ENCODE measurements at places on chromosomes 2 and 18. TPM values are rescaled to one million over a fixed set of nuclear protein-coding genes. Genes with fewer than 3 reads are reported as not detected.

DNA sequence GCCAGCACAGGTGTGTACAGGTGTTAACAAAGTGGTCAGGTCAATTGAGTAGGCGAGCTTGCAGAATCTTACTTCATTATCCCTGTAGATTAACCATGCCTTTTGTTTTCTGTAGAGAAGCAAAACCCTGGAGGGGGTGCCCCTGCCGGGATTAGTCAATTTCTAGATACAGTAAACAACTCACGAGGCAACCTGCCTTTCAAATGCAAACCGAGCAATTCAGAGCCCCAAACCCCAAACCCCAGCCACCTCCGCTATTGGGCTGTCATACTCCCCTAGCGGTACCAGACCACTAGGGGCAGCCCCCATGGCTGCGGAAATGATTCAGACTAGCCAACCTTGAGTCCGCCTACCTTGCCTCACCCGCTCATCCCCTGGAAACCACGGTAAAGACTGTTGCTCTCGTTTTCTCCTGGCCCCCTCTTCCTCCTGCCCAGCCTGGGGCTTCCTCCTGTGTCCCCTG is 61.4 kb upstream of the KIF5C start:
- no peak for DNase-seq

GRCh38 chr2:133936096-133936495 is 317.8 kb upstream of the MGAT5 start:
- DNase-seq = no peak

DNA sequence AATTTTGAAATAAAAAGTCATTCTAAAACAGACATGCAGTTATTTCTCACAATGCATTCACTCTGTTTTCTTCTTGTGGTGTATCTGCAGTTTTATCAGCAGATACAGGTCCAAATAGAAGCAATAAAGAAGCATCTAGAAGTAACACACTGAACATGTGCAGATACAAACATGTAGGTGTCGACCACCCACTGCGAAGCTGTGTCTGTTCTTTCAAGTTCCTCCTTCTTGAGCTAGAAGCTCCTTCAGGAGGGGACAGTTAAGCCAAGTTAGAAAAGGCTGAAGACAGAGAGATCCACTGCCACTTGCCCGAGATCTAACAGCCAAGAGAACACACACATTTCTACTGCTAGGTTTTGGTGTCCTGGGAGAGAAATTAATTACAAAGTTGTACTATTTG is 30.1 kb downstream of the WDFY1 start:
- no peak for DNase-seq

GRCh38 chr2:21411741-21412140 is 288.0 kb downstream of the TDRD15 start:
- DNase-seq = no peak

GRCh38 chr2:209501579-209501978 is 77.7 kb downstream of the MAP2 start:
- DNase-seq = no peak

GRCh38 chr2:46298522-46299353 is 1.5 kb downstream of the EPAS1 start:
- DNase-seq = peak; percentile 82

ALPG gene
- not detected for total RNA-seq

FRZB gene
- total RNA-seq = 4.3 TPM

CRYGB gene
- total RNA-seq = not detected

SPATS2L gene
- total RNA-seq = 144 TPM

GPR39 gene
- not detected for total RNA-seq

TBR1 gene
- total RNA-seq = 0.05 TPM

CEP68 gene
- 21.6 TPM for total RNA-seq

CXCR4 gene
- 4.4 TPM for total RNA-seq

MERTK gene
- total RNA-seq = 5.8 TPM

RAD51AP2 gene
- total RNA-seq = 0.43 TPM

Measured in cardiac septum (tissue), 1 donor.